Iris pigment epithelial cell (primary cell): ENCODE measurements at places on chromosomes 6 and 20.
A peak's percentile ranks its signal among the peaks of the same experiment; 100 is the strongest.

- no peak for DNase-seq
Observed at GRCh38 chr6:98116455-98116854, 717.9 kb upstream of the POU3F2 start.

DNA sequence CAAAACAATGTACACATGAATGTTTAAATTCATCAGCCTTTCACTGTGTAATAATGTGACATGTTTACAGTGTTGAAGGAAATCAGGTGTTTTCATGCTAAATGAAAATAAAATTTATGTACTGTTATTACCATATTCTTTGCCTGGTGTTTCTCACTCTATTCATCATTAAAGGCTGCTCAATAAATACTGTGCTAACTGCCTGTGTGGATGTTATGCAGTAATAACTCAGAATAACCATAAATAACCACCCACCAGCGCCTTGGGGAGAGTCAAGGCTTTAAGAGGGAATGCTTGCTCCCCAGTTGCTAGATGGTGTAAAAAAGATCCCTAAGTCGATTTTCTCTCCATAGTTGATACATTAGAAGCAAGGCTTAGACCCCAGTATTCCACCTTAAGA is 299.9 kb downstream of the EYA4 start:
- DNase-seq, result no peak

DNA sequence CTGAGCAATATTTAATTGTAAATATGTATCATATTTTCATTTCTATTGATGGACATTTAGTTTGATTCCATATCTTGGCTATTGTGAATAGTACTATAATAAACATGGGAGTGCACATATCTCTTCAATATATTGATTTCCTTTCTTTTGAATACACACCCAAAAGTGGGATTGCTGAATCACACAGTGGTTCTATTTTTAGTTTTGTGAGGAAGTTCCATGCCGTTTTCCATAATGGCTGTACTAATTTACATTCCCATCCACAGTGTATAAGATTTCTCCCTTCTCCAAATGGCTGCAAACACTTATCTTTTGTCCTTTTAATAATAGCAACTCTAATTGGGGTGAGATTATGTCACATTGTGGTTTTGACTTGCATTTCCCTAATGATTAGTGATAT is 86.7 kb upstream of the RAB32 start:
- DNase-seq, result no peak

GRCh38 chr6:35484921-35485392 is 11.9 kb downstream of the TEAD3 start:
- no peak for DNase-seq

DNA sequence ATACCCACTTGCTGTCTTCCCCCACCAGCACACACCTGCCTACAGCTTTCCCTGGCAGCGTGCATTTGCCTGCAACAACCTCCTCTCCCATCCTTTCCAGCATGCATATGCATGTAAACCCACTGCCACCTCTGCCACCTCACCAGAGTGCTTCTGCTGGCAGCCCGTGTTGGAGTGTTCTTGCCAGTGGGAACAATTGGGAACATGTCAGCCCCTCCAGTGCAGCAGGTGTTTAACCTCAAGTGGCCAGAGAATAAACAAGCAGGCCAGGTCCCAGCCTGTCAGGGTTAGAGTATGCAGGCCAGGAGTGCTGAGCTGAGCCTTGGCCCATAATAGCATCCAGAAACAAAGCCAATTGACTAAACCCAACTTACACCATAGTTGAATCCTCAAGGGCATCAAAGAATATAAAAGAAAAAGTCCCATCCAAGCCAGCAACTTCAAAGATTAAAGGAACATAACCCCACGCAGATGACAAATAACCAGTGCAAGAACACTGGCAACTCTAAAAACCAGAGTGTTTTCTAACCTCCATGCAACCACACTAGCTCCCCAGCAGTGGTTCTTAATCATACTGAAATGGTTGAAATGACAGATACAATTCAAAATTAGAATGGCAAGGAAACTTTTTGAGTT is 1212.1 kb upstream of the CITED2 start:
- no peak for DNase-seq

DNA sequence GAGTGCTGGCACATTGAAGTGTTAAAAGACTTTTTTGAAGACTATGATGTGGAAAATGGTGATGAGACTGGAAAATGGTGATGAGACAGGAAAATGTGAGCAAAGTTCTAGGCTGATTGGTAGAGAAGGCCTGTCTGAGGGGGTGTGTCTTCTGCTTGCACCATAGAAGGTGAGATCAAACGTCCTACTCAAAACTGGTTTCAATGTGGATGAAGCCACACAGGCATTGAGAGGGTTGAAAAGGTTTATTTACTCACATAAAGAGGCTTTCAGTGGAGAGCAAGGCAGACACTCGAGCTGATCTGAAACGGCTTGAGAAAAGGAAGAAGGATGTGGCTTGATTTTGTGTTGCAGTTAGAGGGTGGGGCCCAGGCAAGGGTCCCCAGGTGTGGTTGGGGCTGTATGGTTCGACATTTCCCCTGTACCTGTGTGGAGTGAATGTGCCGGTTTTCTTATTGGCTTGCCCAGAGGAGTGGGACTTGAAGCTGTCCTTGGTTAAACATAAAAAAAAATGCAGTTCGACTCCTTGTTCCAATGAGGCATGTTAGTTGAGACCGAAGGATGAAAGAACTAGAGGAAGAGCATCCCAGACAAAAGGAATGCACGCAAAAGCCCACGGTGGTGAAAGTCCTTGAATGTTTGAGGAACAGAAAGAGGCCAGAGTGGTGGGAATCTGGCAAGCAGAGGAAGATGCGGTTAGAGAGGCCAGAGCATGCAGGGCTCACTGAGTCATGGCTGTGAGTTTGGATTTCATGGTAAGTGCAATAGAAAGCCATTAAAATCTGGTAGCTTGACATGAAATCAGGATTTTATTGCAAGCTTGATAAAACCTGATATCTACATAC is 172.3 kb downstream of the EPM2A start:
- DNase-seq, result peak; percentile 39

DNA sequence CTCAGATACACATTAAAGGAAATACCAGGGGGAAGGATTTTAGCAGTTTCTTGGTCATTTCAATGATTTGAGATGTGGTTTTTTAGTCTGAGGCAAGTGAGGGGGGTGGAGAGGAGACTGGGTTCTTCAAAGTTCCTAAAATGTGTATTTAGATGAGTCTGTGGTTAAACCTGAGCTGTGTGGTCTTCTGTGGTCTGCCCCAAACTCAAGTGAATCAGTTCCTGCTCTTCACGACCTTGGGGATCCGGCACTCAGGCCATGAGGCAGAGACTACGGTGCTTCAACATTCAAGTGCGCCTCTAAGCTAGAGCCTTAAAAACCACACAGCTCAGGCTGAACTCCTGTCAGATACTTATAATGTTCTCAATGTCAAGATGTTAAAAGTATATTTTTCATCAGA is 406.7 kb downstream of the LMBRD1 start:
- DNase-seq, result no peak

- peak; percentile 25 for DNase-seq
Observed at GRCh38 chr6:165676435-165677068, 13.5 kb upstream of the PDE10A start.

GRCh38 chr6:63764318-63764916 is 128.8 kb downstream of the PHF3 start:
- peak; percentile 35 for DNase-seq

DNA sequence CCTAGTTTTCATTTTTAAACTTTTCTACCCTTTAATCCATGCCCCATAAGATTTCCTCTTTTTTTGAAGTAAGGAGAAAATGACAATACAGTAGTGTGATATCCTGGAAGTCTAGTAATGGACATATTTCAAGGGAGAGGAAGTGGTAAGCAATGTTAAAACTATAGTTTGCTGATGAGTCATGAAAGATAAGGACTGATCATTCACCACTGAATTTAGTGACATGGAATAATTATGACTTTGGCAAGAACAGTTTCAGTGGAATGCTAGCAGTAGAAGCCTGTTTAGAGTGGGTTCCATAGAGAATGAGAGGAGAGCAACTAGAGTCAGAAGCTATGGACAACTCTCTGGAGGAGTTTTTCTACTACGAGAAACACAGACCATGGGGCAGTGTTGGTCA is 24.9 kb upstream of the SLC2A12 start:
- peak; percentile 60 for DNase-seq

DNA sequence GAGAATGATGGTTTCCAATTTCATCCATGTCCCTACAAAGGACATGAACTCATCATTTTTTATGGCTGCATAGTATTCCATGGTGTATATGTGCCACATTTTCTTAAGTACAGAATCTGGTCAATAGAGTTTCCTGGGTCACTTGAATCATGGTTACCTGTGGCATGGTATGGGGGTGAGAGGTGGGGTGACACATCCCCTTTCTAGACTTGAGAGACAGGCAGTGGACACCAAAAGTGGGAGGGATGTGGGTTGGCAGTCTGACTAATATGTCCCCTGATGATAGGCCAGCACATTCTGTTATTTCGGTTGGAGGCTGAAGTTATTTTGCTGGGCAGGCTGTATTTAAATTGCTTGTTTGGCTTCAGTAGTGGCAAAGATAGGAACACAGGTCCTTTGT is 78.1 kb downstream of the UST start:
- no peak for DNase-seq
